ENCODE measurements at places on chromosomes 5 and 9.

DNA sequence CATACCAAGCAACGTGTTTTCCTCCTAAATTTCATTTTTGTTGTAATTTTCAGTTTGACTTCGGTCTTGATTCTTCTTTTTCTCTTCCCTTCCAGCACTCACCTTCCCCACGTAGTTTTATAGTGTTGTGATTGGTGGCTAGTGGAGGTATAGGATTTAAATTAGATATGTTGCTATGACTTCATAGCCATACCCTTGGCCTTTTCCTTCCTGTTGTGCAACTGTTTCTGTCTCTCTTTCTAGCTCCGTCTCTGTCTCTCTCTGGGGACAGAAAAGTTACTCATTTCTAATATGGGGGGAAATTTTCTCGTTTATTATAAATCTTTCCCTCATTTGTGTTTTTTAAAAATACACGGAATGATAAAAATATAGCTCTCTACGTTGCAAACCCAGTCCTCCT, 20.6 kb upstream of the C5orf24 start:
- no peak for DNase-seq

DNA sequence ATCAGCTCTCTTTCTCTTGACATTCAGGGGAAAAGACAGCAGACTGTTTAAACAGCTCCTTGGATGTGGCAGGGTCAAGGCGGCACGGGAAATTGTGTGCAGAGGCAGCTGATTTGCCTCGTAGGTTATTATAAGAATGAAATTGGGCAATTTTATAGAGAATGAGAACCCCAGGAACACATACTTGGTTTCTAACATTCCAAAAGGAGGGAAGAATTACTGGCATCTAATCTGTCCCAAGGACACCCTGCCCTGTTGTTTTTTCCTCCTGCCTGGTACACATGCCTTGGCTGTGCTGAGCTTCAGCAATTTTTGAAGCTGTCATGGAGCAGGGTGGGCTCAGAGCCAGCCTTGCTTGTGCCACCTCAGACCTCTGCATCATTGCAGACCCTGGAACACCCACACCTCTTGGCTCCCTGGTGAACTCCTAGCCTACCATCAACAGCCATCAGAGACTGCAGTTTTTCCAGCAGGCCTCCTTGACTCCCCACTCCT, 143.6 kb downstream of the BOD1 start:
- DNase-seq, result no peak

- no peak for DNase-seq
Measured at GRCh38 chr9:89550346-89550927, 52.5 kb upstream of the SEMA4D start.

DNA sequence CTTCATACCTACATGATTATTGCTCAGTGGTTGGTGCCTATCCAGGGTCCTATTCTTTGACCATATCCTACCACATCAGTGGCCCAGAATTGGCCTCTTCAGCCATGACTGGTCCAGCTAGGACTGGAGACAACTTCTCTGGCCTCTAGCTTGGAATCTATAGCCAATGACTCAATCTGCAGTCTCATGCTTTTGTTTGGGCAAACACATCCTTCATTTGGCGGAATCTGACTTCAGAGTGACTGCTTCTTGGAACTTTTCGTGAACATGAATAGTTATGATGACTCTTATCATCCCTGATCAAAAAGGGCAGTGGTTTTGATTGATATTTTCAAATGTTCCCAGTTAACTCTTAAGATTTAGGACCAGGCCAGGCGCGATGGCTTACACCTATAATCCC, 134.1 kb downstream of the PAPPA start:
- no peak for DNase-seq

DNA sequence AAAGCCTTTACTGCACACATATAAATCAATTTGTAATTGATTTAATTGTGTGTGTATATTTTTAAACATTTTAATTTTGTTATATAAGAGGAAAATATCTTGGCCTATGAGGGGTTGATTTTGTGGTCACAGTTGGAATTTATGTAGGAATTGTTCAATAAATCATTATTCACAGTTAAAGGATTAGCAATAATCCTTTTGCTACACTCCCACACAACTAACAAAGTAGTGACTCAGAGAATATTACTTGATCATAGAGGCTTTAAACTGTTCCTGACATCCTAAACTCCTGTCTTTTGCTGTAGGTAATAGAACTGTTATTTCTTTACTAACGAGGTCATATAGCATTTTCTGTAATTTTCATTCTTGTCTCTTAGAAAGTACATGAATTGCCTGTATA, 95.5 kb downstream of the ZCCHC7 start:
- no peak for DNase-seq

DNA sequence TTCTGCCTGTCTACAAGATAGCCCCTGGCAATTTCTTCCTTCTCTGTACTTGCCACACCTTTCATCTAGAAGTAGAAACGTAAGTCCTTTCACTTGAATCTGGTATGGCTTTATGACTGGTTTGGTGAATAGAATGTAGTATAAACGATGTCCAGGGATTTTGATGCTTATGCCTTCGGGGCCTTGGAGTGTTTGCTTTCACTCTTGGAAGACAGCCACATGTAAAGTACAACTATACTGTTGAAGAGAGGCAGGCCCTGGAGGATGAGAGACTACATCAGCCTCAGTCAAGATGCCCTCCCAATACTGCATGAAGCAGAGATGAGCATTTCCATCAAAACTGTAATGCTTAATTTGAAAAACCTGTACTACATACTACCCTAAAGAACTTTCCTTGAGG, 553.8 kb upstream of the C9orf72 start:
- DNase-seq, result no peak

DNA sequence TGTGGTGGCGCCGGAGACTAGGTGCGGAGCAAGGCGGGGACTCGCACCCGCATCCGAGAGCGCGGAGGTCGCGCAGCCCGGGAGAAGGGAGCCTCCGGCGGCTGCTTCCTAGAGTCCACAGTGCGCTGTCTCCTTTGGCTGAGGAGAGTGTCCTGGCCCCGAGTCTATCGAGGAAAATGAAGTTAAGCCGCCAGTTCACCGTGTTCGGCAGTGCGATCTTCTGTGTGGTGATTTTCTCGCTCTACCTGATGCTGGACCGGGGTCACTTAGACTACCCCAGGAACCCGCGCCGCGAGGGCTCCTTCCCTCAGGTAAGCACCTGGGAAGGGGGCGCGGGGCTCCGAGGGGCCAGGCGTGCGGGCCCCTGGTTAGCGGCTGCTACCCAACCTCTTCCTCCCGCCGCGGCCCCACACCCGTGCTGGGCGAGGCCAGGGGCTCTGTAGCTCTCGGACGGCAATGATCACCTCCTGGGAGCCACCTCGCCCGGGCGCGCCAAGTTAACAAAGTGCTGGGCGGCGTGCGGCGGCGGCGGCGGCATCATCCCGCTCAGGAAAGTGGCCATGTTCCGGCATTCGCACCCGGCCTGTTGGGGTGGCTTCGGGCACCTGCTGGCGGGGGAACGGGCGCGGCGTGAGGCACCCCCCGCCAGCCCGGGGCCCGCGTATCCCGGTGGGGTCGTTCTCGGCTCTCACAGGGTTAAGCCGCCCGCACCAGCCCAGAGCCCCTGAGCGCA, 681 bp downstream of the MAN2A1 start:
- DNase-seq, result peak; percentile 67

DNA sequence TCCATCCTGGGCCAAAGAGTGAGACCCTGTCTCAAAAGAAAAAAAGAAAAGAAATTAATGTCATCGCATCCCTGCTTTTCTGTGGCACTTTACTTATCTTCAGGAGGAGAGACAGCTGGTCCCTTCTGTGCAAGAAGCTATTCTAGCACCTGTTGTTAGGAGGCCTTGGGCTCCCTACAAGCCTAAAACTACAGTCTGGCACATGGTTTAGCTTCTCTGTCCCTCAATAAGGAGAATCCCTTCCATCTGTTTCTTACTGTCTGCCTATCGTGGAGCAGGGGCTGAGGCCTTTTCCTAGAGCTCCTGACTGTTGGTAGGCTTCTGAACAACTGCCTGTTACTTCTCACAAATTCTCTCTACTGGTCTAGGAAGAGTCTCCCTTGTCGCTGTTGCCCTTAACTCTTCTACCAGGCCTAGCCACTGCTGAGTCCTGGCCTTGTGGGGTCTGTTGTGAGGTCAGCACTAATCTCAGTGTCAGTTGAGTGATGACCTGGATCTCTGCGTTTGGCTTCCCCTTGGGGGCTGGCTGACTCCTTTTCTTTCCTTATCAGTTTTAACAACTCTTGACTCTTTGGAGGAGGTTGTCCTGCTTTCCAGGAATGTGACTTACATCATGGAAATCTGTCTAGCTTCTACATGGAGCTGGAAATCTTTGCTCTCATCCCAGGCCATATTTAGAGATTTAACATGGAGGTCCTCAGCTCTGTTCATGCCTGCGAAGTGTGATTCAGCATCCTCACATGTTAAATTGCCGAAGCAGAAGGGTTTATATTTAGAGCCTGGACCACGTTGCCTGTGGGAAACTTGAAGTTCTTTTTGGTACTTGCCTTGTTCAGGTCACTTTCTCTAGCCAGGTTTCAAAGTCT, 5.7 kb upstream of the GARNL3 start:
- DNase-seq, result no peak

Data from right lobe of liver (tissue), 6 donors.